Kasumi-1 (cell line): ENCODE measurements at places on chromosomes 1 and 21.

DNA sequence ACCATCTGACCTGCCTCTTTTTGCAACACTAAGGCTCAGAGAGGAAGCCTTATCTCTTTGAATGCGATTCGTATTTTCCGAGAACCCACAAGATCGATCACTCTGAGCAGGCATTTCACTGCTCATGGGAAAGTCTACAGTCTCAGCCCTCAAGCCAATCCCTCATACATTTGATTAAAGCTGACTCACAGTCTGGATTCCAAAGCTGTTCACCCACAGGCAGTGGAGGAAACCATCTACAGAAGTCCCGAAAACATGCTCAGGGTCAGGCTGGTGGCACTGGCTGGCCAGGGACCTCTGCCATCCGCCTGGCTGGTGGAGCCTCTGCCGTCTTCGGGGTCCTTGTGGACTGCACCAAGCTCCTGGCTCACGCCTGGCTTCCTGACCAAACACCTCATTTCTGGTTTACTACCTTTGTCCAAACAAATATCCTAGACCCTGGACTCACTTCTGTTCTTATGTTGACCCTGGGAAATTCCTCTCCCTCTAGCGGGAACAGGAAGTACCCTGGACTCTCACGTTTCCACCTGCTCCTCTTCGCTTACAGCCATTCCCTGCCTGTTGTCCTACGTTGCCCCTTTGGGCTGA, 650.0 kb downstream of the SMYD3 start:
- DNase-seq = no peak

GRCh38 chr1:161223805-161224694, 622 bp upstream of the APOA2 start:
- DNase-seq = no peak

GRCh38 chr1:232319072-232319471, 310.9 kb downstream of the SIPA1L2 start:
- no peak for DNase-seq

- no peak for DNase-seq
Measured at GRCh38 chr1:24085546-24085945, 26.4 kb downstream of the MYOM3 start.

DNA sequence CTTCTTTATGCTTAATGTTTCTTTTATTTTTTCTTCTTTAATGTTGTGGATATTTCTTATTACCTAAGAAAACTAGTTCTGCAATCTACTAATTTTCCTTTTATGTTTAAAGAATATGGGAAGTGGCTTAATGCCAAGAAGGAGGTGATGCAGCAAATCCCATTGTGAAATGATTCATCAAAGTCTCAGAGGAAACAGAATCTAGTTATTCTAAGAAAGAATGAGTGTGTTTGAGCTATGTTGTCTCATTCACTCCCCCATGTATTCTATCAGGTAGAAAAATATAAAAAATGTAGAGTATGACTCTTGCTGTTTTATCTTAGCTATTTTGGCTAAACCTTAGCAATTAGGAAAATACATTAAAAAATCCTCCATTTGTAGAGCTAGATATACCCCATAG, 659.9 kb upstream of the RGS18 start:
- DNase-seq = peak; percentile 7

DNA sequence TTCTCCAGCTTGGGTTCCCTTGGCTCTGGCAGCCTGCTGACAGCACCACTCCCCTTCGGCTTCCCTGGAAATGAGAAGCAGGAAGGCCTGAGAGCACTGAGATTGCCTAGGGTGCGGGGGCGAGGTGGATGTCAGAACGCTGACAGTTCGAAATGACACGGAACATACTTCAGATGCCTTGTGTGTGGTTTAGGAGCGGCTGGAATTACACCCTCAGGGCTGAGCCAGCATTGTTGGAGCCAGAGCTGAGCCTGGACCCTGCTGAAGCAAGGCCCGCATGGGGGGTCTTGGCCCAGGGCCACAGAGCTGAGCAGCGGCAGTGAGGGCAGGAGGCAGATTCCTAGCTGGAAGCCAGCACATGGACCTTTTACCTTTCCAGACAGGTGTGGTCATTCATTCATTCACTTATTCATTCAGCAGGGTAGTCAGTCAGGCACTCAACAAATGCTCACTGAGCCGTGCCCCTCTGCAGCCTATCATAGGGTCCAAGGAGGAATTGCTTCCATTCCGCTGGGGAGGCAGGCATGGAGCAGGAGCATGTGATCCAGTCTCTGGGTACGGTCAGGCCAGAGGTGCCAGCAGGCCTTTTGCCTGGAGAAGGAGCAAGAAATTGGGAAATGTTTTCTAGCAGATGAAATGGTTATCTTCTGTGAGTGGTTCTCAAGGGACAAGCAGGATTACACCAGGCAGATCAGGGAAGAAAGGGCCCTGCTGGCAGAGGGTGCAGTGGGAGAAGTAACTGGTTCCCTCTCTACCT, 6.6 kb upstream of the FOXE3 start:
- no peak for DNase-seq

- DNase-seq = peak; percentile 51
Measured at GRCh38 chr1:89706700-89707012, 73.7 kb downstream of the LRRC8C start.

- no peak for DNase-seq
Measured at GRCh38 chr1:170470121-170470520, 61.8 kb upstream of the GORAB start.

GRCh38 chr1:81498471-81499462, 302.0 kb upstream of the ADGRL2 start:
- DNase-seq = no peak

GRCh38 chr1:61687901-61688300, 37.0 kb downstream of the TM2D1 start:
- no peak for DNase-seq

- no peak for DNase-seq
Measured at GRCh38 chr1:22808676-22809483, 98.2 kb downstream of the EPHB2 start.

- no peak for DNase-seq
Measured at GRCh38 chr1:234780112-234780511, 170.1 kb upstream of the IRF2BP2 start.

GRCh38 chr1:9239622-9240401, 5.2 kb downstream of the H6PD start:
- peak; percentile 59 for DNase-seq

DNA sequence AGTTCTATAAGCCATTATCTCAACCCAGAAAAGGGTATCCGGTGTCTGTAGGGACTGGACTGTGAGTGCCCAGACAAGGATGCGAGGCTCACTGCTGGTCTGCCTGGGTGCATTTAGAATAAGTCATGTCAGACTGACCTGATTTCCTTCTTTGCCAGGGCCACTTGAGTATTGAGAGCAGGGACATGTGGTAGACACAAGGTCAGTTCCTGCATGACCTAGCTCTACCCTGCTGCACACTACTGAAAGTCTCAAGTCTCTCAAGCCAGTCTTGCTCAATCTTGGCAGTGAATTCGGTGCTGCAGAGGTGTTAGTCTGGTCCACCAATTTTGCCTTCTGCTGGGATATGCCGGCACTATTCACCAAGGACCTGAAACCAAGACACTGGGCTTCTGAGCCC, 180.1 kb downstream of the C1orf94 start:
- no peak for DNase-seq

- no peak for DNase-seq
Measured at GRCh38 chr21:42277593-42277992, 37.6 kb downstream of the TFF3 start.

GRCh38 chr21:19011451-19011850, 607.9 kb upstream of the TMPRSS15 start:
- no peak for DNase-seq

DNA sequence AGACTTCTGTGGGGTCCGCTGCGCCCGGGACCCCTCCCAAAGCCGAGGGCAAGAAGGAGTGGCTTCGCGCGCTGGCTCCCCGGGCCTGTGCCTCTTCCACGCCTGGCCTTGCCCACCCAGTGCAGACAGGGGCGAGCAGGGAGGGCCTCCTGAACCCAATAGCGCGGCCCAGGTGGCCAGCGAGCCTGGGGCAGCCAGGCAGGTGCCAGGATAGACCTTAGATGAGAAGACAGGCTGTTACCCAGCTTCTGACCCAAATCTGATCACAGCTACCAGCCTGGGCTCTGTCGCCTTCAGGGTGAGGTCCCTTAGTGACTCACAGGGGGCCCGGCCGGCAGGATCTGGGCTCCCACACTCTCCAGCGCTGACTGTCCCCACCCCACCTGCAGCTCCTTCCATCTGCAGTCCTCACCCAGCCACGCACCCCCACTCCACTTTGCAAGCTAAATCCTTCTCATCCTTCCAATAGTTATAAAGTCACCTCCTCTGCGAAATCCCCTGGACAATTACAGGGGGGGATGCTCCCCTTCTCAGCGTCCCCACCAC, 9.6 kb downstream of the CLEC20A start:
- DNase-seq = no peak

- DNase-seq = no peak
Measured at GRCh38 chr1:240486611-240487010, 125.3 kb downstream of the GREM2 start.

DNA sequence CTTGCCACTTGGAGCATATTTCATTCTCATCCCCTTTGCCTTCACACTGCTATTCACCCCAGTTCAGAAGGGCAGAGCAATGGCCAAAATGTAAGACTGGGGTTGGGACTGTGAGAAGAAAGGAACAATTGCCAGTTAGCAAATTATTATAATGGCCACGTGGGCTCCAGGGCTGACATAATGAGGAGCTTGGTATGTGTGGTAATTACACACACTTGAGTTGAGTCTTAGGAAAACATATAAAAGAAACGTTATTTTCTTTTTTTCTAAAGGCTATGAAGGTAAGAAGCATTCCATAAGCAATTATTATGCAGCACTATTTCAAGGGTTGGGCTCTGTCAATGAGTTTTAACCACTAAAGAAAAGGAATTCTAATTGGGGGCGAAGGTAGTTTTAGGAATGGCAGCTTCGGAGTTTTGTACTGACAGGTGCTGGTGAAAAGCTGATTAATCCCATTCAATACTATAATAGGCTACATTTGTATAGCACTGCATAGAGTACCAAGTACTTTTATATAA, 32.5 kb upstream of the BCL10 start:
- DNase-seq = no peak

DNA sequence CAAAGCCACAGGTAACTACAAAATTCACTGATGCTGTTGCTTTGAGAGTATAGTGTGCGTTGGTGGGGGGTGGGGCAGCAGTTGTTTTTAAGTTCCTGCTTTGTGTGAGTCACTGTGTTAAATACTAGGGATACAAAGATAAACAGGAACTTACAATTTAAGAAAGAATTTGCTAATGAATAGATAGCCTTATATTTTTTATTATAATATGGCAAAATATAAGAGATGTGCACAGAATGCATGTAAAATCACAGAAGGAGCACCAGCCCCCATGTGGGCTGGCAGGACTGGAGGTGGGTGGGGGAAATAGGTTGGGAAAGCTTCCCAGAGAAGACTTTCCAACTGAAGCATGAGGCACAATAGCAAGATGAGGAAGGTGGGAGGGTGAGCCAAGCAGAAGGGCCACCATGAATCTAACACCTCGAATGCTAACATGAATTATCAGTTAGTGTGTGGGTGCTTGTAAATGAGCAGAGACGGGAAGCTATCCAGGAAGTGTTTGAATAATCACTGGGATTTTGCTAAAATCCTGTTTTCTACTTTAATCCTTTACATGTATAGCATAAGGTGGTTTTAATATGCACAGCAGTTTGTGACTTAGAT, 57.0 kb upstream of the RAVER2 start:
- no peak for DNase-seq

DNA sequence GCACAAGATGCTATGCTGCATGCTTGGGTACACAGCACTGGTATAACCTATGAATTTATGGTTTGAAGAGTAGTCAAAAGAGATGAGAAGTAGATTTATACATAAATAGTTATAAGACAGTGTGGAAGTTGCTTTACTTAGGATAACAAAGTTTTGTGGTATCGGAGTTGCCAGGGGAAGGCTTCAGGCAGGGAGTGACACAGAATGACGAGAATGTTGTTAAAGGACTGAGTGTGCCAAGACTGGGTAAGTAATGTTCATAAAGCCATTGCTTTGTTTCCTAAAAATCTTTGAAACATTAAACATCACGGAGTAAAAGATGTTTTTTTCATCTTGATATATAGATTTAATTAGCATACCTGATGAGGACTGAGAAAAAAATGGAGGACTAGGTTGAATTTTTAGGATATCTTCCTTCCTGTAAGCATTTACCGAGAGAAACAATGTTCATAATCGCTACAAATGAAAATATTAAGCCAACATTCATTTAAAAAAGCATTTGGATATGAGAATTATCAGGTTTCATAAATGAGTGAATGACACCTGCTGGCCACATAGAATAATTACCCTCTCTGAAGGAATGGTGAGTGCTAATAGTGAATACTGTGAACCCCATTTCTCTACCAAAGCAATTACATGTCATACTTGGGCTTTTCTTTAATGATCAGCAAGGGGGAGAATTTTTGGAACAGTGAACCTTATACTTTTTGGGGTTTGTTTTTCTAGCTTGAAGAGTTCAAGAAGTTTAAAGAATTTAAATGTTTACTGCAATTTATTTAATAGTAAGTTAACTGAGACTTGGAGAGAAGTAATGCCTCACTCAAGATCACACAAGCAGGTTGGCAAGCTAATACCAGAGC, 28.4 kb downstream of the EXTL2 start:
- DNase-seq = peak; percentile 57

- no peak for DNase-seq
Measured at GRCh38 chr1:63892632-63893395, 119.0 kb downstream of the ROR1 start.

DNA sequence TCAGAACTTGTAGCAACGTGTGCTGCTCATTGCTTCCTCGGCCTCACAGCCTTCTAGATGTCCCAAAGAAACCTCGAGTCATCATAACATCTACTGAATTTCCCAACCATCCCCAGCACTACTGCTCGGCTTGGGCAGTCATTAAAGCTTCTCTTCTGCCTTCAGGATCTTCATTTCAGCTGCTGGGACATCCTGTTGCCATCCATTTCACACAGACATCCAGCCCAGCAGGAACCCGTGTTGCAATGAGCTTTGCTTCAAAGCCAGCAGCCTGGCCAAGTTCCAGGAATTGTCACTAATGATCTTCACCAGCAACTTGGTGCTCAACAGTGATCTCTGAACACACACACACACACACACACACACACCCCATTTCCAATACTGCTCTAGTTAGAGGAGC, 18.5 kb downstream of the WLS start:
- DNase-seq = peak; percentile 58

GRCh38 chr1:10940451-10940804, 72.0 kb upstream of the TARDBP start:
- no peak for DNase-seq

GRCh38 chr1:38962560-38962959, 20.9 kb upstream of the RHBDL2 start:
- no peak for DNase-seq

GRCh38 chr1:185663332-185663731, 70.9 kb upstream of the HMCN1 start:
- DNase-seq = no peak
